Activated T-helper 1 cell treated with anti-CD3 and anti-CD28 coated beads, Interleukin-2, amount 50 U/mL, for 16 hours (primary cell): ENCODE measurements at places on chromosomes 2 and 18.

DNA sequence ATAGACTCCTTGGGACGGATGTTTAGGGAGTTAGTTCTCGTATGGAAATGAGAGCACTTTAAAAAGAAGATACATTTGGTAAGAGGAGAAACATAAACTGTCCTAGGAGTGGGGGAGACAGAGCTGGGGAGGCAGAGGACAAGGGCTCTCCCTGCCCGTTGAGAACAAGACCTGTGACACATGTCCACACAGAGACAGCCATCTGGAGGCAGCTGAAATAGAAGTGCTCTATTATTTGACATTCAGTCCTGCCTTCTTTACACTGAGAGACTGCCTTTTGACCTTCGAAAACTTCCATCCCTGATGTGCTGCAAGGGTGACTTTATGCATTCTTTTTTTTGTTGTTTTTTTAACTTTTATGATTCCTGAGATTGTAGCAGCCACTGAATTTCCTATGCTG is 150.1 kb downstream of the UXS1 start:
- no peak for DNase-seq

- DNase-seq = no peak
Observed at GRCh38 chr18:10284540-10285282, 169.7 kb upstream of the APCDD1 start.

DNA sequence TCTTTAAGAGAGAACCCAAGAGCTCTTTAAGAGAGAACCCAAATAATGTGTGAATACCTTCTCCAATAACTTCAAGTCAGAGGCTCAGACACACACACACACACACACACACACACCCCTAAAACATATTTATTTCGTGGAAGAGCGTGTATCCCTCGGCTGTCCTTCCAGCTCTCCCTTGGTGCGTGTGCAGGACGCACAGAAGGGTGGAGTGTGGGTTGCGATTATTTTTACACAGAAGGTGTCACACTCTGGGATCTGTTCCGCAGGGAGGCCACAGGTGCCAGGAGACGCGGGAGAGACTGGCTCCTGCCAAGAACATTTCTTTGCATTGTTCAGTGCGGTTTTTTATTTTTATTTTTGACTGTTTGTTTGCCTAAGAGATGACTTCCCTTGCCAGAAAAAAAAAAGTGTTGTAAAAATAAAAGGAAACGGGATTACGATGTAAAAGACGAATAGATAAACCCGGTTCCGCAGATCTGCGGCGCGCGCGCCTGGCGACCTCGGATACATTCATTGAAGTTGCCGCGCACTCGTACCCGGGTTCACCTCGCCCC is 47.3 kb upstream of the ATP6V1B1 start:
- no peak for DNase-seq

DNA sequence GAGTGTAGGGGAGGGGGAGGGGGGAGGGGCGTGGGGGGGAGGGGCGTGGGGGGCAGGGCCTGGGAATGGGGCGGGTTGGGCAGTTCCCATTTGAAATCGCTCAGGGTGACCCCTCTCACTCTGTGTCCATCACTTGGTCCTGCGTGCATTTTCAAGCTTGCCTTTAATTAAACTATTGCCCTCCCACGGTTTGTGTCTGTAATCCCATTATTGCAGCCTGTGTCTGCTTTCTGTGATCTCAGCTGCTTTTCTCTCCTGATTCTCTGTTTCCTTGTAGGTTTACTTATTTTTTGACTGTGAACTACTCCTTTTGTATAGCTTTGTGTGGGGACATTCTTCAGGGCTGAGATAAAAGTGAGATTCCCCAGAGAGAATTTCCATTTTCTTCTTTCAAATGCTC is 1.3 kb downstream of the DCDC2C start:
- DNase-seq = no peak

DNA sequence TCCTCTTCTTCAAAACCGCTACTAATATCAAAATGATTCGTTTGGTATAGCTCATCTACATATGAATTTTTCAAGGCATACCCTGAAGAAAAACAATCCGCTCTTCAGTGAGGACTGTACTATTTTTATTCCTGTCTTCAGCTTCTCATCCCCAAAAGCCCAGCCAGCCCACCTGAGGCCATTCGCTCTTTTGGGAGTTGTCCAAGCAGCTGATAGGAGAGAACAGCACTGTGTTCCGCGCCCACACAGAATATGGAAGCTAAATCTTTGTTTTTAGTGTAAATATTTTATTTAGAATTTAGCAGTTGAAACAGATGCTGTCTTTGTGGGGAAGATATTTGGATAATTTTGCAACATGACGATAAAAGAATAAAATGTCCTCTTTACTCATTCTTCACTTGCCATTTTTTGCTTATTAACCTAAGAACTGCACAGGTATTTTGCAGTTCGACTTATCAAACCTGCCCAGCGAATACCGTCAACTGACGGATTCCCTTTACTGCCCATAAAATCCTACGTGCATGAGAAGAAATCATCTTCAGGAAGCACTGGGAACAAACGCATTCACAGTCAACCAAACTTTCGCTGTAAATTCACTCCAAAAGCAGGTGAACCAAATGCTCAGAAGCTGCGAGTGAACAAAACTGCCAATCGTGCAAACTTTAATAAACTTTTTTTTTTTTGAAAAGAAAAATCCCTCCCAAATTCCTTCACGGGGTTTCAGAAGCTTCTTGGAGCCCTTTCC is 3.4 kb downstream of the ZNF521 start:
- DNase-seq = no peak

DNA sequence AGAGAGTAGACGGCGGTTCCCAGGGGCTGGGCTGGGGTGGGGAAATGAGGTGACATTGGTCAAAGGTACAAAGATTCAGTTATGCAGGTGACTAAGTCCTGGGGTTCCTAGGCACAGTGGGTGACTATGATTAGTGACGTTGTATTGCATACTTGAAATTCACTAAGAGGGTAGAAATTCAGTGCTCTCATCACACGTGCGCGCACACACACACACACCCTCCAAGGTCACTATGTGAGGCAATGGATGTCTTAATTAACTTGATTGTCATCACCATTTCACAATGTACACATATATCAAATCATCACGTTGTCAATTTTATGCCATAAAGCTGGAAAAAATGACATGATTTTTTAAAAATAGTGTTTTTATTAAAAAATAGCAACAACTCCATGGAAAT is 92.9 kb upstream of the ALKAL2 start:
- DNase-seq = no peak

DNA sequence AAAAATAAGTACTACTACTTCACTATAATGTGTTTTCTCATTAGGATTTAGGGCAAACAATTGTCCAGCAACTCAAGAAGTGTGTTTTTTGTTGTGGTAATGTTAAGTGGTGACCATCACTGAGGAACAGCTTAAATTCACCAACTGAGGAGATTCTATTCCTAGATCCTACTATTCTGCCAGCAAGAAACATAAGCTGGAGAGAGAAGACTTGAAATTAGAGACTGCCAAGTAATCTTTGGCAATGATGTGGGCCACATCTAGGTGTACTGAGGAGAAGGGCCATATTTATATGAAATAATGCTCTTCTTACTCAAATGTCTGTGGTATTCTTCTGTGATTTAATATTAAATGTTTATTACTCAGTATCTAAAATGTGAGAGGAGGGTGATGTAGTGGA is 44.3 kb upstream of the MSTN start:
- DNase-seq = no peak

GRCh38 chr2:237581751-237582746 is 8.5 kb downstream of the RAB17 start:
- no peak for DNase-seq

GRCh38 chr2:108323619-108324018 is 34.9 kb downstream of the SULT1C2 start:
- no peak for DNase-seq

- no peak for DNase-seq
Observed at GRCh38 chr18:51988277-51988676, 351.7 kb upstream of the DCC start.

GRCh38 chr2:131402320-131403039 is 38.5 kb upstream of the RAB6D start:
- DNase-seq = no peak

- DNase-seq = no peak
Observed at GRCh38 chr18:57410749-57411148, 24.4 kb upstream of the ONECUT2 start.

- no peak for DNase-seq
Observed at GRCh38 chr18:43054815-43055519, 60.5 kb downstream of the RIT2 start.

- DNase-seq = no peak
Observed at GRCh38 chr2:70733646-70734180, 34.3 kb downstream of the ADD2 start.

- no peak for DNase-seq
Observed at GRCh38 chr2:124692216-124692615, 667.1 kb downstream of the CNTNAP5 start.

GRCh38 chr2:134081238-134081938 is 172.5 kb upstream of the MGAT5 start:
- no peak for DNase-seq

DNA sequence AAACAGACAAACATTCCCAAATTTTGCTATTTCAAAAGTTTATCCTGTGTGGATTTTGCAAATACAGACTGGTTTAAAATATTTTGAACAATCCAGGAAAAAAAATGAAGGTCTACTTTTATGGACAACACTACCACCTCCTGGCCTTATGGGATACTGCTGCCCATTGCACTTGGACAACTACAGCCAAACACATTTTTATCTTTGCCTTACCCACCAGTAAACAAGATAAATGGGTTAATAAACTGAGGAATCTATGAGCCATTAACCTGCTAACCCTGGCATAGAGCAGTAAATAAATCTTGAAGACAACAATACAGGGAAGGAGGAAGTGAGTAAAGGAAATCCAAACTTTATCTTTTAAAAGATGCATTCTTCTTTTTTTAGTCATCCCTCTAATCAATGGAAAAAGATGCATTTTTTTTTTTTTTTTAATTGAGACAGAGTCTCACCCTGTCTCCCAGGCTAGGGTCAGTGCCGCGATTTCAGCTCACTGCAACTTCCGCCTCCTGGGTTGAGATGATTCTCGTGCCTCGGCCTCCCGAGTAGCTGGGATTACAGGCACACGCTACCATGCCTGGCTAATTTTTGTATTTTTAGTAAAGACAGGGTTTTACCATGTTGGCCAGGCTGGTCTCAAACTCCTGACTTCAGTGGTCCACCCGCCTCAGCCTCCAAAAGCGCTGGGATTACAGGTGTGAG is 2.1 kb upstream of the SPIRE1 start:
- DNase-seq = no peak

GRCh38 chr2:134500211-134500935 is 218.4 kb downstream of the TMEM163 start:
- no peak for DNase-seq

- DNase-seq = no peak
Observed at GRCh38 chr2:26595146-26595545, 46.0 kb downstream of the CIB4 start.

- DNase-seq = no peak
Observed at GRCh38 chr2:210860276-210860675, 303.9 kb downstream of the CPS1 start.
